ENCODE measurements at places on chromosomes 12 and 14. TPM values are rescaled to one million over a fixed set of nuclear protein-coding genes. Genes with fewer than 3 reads are reported as not detected.

GRCh38 chr12:67028529-67028928, 240.6 kb upstream of the CAND1 start:
- no peak for DNase-seq

DNA sequence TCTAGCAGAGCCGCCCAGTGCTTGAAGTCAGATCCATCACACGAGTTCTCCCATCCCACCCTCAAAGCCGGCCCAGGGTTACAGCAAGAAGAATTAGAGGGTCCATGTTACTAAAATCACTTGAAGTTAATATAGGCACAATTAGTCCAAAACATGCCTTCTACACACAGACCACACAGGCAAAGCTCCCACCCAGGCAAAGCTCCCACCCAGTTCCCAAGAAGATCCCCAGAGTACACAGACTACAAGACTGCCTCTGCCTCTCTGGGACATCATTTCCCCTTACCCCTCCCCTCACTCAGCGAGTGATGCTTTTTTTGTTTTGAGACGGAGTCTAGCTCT, 3.3 kb downstream of the GLI1 start:
- no peak for DNase-seq

DNA sequence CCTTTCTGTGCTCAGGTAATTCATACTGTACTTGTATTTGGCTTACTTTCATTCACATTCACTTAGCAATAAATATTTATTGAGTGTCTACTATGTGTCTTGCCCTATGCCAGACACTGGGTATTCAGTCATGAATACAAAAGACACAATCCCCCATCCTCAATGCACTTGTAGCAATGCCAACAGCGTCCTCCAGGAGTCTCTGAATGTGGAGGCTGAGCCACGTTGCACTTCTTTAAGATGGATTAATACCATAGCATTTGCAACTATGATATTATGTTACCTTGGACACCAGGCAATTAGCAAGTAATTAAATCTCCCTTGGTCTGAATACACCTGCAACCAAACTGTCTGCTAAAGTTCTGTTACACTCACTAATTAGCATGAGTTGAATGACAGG, 58.8 kb downstream of the OTX2 start:
- no peak for DNase-seq

GRCh38 chr14:22233377-22233776, 355.6 kb downstream of the DAD1 start:
- DNase-seq, result no peak

DNA sequence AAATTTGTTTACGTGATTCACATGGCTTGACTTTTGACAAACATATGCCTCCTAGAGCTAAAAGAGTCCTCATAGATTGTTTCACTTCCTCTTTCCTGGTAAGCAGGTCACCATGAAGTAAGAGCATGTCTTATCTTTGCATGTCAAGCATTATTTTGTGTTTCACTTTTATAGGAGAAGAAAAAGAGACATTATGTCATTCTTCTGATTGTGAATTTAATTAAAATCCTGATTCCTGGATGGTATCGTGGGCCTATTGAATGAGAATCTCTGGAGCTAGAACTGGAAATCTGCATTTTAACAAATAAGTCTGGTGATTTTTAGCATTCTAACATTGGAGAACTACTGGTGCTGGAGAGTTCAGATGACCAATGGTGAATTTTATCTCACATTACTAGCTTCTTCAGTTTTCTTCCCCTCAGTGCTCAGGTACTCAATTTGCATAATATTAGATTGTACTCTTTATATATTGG, 218.6 kb upstream of the ATP2B1 start:
- no peak for DNase-seq

DNA sequence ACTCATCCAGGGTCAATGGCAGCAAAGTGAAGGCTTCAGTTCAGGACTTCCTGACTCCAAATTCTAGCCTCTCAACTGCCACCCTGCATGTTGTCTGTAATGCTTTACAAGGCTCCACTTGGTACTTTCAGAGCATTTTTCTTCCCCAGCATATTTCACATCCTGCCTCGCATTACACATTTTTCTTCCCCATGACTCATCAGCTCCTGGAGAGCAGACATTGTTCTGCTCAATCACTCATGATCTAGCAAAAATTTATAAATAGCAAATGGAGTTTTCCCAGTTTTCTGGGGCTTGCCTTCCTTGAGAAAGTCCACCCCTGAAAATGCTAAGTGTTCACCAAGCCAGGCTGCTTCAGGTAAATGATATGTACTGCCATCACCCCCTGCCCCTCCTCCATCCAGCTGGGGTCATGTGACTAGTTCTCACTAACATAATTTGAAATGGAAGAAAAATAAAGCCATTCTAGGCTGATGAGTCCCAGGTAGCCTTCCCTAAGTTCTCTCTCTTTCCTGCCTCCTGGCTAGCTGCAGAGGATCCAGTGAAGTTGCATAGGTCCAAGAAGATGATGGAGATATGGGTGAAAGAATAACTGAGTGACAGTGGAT, 69.4 kb downstream of the ARMH4 start:
- no peak for DNase-seq

DNA sequence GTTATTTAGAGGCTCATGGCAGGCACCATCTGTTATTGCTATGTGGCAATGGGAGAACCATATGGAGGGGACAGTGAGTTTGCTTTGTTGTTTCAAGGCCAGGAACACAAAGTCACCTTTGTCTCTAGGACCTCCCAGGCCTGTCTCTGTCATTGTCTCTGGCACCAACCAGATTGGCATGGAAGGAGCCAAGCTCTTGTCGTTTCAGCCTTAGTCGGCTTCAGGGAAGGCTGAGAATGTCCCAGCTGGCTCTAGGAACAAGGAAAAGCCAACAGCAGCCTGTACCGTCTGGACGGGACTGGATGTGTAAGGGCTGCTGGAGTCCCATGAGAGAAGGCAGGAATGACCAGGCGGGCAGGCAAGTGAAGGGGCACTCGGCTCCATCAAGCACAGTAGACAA, 29.2 kb downstream of the RPH3A start:
- DNase-seq, result no peak

DNA sequence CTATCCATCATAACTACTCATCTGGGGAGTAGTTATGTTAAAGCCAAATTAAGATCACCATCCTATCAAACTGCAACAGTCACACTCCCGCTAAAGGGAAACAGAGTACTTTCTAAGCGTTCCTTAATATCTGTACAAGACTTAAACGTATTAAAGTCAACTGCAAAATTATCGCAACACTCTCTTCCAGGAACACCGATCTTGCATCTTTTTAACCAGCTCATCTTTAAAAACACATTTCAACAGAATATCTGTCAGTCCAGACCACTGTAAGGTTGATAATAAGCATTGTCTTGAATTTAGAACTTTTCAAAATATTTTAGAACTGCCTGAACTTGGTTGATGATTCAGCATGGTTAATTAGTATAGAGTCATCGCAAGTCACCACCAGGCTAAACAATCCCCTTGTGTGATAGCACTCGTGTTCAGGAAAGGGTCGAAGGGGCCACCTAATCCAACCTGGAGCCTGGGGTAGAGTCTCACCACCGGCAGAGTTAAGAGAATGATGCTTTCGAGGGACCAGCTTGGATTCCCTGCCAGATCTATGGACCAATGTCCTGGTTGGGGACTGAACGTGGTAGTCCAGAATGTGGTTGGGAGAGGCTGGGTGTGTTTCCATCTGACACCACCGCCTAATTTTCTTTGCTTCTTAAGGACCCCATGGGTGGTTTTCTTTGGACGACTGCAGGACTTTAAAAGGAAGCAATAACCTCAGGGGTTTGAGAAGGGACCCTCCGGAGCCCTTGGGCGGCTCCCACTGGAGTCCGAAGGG, 890 bp downstream of the SPTLC2 start:
- no peak for DNase-seq

DNA sequence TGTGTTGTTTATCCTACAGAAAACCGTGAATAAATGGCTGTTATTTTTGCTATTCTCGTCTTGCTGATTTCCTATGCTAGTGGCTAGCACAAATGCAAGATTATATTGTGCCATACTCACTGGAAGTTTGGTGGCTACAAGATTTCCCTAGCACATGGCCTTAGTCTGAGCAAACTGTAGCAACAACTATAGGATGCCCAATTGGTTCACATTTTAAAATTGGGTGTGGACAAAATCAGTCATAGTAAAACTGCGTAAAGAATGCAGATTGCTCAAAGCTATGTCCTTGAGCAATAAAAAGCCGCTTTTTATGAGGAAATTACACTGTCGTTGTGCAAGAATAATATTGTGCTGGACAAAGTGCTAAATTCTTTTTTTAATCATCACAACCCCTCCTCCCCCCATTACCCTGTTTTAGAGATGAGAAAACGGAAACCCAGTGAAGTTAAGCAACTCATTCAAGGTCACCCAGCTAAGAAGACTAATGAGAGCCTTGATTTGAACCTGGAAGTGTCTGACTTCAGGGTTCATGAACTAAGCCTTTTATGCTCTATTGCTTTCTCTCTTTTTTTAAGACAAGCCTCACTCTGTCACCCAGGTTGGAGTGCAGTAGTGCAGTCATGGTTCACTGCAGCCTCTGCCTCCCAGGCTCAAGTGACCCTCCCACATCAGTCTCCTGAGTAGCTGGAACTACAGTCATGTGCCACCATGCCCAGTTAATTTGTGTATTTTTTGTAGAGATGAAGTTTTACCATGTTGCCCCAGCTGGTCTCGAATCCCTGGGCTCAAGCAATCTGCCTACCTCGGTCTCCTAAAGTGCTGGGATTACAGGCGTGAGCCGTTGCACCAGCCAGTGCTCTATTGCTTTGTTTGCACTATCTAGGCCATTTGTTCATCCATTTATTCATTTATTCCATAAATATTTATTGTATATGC, 73.6 kb downstream of the SRGAP1 start:
- DNase-seq, result no peak

DNA sequence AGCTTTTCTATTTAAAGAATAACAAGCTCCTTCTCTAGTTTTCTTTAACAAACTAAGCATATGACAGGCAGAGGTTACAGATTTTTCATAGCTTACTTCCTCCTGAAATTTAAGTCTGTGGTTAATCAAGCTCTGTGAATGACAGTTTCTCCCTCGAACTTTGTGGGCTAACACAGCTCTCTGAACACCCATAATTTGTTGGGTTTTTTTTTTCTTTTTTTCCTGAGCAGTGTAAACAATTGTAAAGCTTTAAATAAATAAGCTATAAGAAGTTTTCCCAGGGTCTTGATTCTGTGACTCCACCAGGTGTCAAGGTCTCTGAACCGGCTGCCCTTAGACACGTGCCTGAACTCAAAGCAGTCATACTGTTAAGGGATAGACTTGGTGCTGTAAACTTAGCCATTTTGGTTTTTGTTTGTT, 128.1 kb upstream of the AMIGO2 start:
- DNase-seq, result no peak

GRCh38 chr12:64995816-64996215, 125.3 kb downstream of the WIF1 start:
- no peak for DNase-seq

DNA sequence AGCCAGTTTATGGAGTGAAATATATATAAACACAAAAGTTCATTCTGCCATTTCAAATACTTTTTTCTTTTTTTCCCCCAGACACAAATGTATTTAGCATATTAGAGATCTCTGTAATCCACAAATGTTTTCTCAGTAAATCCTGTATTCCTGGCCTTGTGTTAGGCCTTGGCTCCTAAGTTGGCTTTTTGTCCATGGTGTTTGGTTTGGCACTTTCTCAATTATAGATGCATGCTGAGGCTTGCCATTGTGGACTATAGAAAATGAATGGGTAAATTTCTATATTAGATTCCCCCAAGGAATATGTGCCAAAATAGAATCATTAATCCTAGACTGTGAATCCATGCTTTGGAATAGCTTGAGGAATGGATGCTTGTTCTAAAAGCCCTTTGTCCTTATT, 17.0 kb downstream of the RIC8B start:
- DNase-seq, result no peak

DNA sequence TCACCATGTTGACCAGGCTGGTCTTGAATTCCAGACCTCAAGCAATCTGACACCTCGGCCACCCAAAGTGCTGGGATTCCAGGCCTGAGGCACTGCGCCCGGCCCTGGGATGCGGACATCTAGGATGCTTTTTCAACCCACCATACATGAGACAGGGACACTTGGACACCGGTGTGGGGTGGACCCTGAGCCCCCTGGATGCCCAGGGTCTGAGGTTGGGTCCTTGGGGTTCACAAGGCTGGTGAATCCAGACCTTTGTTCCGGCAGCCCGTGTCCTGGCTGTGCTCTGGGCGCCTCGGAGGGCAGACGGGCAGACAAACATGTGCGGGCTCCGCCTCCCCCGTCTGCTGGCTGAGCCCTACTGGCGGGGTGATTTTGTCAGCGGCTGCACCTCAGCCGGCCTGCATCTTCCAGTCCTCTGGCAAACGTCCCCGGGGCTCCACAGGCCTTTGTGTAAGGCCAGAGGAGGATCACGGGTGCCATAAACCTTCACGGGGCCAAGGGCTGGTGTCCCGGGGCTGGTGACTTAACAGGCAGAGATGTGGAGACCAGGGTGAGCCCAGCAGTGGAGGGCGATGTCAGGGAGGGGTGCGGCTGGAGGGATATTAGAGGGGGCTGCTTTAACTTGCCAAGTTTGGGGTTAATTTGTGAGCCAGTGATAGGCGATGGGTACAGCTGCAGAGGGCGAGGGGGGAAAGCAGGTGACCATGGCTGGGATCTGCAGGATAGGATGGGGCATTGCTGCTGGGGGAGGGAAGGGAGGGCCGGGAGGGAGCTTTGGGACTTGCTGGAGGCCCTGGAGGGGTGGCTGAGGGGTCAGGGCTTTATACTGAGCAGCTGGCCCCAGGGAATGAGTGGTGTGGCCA, 5.8 kb downstream of the ASPG start:
- no peak for DNase-seq

DNA sequence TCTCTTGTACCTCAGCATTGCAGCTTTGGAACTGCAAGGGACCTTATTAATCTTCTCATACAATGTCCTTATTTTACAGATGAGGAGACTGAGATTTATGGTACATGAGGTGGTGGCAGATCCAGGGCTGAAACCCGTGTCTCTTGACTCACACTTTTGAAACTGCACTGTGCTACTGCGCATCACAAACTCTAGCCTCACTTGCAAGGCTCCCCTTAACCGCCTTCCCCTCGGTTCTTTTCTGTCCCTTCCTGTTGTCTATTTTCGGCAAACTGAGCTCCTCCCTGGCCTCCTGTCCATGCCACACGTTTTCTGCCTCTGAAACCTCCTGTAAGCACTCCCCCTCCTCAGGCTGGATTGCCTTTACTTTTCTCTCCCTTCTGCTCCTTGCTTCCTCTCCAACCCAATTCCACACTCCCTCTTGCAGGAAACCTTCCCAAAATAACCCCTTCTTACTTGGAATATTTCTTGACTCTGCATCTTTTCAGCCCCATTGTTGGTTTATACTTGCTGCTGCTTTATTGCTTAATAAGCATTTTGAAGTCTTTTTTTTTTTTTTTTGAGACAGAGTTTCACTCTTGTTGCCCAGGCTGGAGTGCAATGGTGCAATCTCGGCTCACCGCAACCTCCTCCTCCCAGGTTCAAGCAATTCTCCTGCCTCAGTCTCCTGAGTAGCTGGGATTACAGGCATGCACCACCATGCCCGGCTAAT, 72.4 kb upstream of the CISTR start:
- DNase-seq, result no peak

- DNase-seq, result no peak
Measured at GRCh38 chr12:106248312-106248845, 559 bp upstream of the CKAP4 start.

Gene LIN7A
- 8.2 TPM for total RNA-seq

Gene TULP3
- total RNA-seq, result 35.1 TPM

Gene HOXC12
- total RNA-seq, result not detected

Gene ETV6
- total RNA-seq, result 49.7 TPM

Gene C12orf54
- total RNA-seq, result not detected

Gene C12orf60
- 3.5 TPM for total RNA-seq

Gene CDKN3
- total RNA-seq, result 20.5 TPM

Gene AJUBA
- 97.1 TPM for total RNA-seq

Gene PPFIBP1
- total RNA-seq, result 85.7 TPM

All from progenitor cell of endocrine pancreas (in vitro differentiated cells).